ENCODE measurements at places on chromosomes 13 and 19.

DNA sequence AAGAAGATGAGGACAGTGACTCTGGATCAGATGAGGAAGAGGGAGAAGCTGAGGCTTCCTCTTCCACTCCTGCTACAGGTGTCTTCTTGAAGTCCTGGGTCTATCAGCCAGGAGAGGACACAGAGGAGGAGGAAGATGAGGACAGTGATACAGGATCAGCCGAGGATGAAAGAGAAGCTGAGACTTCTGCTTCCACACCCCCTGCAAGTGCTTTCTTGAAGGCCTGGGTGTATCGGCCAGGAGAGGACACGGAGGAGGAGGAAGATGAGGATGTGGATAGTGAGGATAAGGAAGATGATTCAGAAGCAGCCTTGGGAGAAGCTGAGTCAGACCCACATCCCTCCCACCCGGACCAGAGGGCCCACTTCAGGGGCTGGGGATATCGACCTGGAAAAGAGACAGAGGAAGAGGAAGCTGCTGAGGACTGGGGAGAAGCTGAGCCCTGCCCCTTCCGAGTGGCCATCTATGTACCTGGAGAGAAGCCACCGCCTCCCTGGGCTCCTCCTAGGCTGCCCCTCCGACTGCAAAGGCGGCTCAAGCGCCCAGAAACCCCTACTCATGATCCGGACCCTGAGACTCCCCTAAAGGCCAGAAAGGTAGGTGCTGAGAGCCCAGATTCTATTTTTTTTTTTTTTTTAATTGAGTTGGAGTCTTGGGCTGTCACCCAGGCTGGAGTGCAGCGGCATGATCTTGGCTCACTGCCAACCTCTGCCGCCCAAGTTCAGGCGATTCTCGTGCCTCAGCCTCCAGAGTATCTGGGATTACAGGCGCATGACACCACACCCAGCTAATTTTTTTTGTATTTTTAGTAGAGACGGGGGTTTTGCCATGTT lies 2.3 kb downstream of the PPP1R15A start:
- DNase-seq = no peak

- DNase-seq = no peak
Observed at GRCh38 chr19:55289117-55289796, 5.5 kb downstream of the BRSK1 start.

DNA sequence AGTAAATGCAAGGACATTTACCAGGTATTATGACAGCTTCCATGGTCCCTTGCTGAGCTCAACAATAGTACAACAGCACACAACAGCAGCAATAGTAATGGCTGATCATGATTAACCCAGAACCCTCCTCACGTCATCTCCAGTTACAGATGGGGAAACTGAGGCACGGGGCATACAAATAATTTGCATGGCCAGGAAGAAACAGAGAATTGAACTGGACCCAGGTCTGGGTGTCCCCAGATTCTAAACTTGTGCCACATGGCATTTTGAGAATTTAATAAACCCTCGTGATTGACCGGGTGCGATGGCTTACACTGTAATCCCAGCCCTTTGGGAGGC lies 7.2 kb downstream of the MAST3 start:
- DNase-seq = no peak

- no peak for DNase-seq
Observed at GRCh38 chr19:45305421-45305820, 17.3 kb downstream of the CKM start.

- no peak for DNase-seq
Observed at GRCh38 chr19:58350871-58351557, 2.3 kb downstream of the A1BG start.

DNA sequence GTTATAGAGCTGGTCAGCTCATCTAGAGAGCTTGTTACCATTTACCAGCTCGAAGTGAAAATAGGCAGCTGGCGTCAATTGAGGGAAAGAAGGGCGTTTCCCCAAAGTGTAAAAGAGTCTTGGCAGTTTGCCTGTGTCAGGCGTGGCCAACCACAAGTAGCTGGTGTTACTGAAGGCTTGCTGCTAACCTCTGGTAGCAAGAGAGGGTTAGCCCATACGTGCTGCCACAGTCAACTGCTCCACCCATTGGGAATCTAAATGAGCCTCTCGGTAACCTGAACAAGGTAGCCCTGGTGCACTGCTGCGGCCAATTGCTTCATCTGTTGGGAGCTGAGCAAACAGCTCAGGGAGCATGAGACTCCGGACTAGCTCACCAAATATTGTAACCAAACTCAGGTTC lies 314.9 kb upstream of the SLITRK5 start:
- no peak for DNase-seq

- no peak for DNase-seq
Observed at GRCh38 chr19:37990362-37990761, 83.4 kb downstream of the SIPA1L3 start.

DNA sequence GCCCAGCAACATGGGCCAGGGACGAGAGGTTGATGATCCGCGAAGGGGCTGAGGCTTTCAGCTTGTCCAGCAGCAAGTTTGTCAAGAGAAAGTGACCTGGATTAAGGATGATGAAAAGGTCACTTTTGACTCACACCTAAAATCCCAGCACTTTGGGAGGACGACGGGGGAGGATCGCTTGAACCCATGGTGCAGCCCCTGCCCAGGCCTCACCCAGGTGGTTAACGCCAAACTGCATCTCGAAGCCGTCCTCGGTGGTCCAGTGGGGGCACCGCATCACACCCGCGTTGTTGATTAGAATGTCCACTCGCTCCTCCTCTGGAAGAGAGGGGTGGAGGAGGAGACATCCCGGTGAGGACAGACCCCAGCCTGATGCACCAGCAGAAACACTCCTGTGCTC lies 10.4 kb upstream of the GP6 start:
- DNase-seq = no peak

DNA sequence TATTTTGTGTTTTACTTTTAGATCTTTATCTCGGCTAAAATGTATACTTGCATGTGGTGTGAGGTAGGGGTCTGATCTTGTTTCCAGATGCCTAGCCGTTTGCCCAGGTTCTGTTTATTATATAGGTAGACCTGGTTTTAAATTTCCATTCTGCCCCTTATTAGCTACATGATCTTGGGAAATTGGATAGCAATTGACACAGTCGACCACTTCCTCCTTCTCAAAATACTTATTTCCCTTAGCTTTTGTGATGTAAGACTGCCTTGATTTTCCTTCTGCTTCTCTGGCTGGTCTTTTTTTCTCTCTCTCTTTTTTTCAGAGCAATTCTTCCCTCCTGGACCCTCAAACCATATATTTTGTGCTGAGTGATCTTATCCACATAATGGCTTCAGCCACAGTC lies 3.0 kb upstream of the PGLYRP1 start:
- no peak for DNase-seq

DNA sequence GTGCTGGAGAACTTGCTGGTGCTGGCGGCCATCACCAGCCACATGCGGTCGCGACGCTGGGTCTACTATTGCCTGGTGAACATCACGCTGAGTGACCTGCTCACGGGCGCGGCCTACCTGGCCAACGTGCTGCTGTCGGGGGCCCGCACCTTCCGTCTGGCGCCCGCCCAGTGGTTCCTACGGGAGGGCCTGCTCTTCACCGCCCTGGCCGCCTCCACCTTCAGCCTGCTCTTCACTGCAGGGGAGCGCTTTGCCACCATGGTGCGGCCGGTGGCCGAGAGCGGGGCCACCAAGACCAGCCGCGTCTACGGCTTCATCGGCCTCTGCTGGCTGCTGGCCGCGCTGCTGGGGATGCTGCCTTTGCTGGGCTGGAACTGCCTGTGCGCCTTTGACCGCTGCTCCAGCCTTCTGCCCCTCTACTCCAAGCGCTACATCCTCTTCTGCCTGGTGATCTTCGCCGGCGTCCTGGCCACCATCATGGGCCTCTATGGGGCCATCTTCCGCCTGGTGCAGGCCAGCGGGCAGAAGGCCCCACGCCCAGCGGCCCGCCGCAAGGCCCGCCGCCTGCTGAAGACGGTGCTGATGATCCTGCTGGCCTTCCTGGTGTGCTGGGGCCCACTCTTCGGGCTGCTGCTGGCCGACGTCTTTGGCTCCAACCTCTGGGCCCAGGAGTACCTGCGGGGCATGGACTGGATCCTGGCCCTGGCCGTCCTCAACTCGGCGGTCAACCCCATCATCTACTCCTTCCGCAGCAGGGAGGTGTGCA lies 587 bp downstream of the S1PR4 start:
- DNase-seq = no peak

DNA sequence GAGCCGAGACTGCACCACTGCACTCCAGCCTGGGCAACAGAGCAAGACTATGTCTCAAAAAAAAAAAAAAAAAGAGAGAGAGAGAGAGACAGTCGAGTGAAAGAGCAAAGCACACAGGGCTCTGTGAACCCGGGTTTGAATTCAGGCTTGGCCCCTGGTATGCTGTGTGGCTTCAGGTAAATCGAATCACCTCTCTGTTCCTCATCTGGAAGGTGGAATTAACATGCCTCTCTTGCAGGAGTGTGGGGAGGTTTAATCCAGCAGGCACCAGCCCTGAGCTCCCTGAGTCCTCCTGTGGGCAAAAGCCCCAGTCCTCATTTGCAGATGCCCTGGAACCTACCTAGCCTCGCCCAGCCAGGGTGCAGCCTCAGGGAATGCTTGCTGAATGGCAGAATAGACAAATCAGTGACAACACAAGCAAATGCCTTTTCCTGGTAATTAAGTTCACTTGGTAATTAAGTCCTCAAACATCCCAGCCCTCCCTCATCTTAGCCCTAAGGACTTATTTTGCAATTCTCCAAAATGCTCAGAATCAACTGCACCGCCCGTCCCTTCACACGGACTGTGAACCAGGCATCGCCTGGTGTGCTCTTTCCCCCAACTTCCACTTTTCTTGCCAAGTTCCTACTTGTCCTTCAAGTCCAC lies 4.6 kb upstream of the ZNRF4 start:
- DNase-seq = no peak

DNA sequence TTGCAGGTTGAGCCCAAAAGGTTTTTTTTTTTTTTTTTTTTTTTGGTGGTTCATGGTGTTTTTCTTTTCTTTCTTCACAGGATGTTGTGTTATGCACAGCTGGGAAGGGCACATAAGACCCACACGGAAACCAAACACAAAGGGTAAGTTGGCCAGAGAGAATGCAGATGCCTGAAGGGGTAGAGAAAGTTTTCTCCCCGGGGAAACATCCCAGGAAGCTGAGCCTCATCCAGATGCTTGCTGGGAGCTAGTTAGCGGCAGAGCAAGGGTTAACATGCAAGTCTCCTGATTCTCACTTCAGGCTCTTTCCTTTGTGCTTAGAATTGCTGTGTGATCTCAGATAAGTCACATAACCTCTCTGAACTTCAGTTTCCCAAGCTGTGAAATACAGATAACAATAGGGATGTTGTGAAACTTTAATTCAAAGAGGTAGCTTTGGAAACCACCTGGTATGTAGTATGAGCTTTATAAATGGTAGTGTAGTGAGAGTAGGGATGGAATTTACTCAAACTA lies 3.1 kb downstream of the ADGRE1 start:
- no peak for DNase-seq

DNA sequence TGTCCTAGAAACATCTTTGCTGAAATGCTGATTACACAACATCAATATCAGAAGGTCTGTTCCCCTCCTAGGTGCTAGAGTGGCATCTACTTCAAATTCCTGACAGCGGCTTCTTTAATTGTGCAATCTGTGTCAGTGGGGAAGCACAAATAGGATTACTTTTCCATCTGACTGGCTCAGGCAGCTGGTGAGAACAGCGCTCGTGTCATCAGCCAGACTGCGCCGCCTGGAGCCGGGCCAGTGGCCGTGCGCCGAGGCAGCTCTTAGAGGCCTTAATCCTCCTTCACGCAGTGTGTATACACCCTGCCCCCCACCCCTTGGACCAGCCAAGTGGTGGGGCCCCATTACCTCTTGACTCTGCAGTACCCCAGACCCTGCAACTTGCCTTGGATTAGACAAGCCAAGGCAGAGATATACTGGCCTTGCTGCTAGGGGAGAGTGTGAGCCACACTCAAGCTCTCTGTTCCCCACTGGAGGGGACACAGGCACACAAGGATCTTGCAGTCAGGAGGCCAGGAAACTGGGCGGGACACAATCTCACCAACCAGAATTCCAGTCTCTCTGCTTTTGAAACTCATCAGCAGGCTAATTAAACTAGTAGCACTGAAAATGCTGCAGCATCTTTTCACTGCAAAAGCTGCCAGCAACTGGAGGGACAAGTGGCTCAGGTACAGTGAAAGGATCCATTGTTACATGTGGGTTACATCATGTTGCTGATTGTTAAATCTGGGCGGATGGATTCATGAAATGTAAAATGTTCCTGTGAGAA lies 48.9 kb upstream of the EPHX3 start:
- peak; percentile 78 for DNase-seq

GRCh38 chr13:51562011-51562671 lies 22.1 kb upstream of the WDFY2 start:
- no peak for DNase-seq

- no peak for DNase-seq
Observed at GRCh38 chr13:80050252-80050651, 290.7 kb downstream of the SPRY2 start.

GRCh38 chr13:113884821-113885220 lies 20.9 kb upstream of the GAS6 start:
- DNase-seq = no peak

DNA sequence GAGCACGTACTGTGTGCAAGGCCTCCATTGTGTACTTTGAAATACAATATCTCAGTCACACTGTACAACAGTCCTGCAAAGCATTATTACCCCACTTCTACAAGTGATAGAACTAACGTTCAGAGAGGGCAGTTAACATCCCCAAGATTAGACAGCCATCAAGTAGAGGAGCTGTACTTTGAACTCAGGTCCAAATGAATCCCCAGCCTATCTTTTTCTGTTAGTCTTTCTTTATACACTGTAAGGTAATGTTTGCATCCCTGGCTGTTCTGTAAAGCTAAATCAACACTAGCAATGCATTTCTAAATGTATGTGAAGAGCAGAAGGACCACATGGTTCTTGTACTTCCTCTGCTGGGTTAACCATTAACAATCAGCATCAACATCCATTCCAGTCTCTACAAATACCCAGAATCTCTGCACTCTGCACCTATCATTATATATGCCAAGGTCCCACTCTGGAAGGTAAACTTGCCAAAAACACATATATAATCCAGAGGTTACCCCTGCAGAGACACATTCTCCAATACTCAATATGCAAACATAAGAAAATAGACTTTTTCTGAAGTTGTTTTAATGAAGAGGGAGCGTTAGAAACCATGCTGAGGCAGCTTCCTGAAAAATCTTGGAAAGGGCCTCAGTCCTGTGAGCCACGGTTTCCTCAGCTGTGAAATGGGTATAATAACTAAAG lies 182.3 kb downstream of the MZT1 start:
- DNase-seq = no peak

GRCh38 chr13:77000475-77000874 lies 8.6 kb downstream of the CLN5 start:
- DNase-seq = no peak

Data from occipital lobe (tissue), 3 donors.